ENCODE measurements at places on chromosomes 5 and 9.

DNA sequence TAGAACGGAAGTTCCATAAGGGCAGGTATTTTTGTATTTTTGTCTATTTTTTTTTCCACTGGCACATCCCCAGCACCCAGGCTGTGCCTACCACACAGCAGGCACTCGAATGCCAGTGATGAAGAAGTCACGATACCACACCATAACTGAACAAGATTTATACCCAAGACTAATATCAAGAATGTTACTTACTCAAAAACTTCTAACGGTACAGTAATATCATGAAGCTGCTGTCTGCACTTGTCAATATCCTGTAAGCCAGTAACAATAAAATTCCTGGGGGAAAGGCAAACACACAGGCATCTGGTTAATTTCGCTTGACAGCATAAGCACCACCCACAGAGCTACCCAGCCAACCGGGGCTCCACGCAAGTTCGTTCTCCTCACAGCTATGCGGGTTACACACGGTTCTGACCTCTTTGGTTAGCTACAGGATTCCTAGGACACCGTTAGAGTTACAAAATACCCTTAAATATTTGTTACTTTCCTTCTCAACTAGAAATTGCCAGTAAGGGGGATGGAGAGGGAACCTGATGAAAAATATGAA is 1.3 kb downstream of the MED10 start:
- DNase-seq = no peak

- DNase-seq = no peak
These were observed 66.2 kb downstream of the IZUMO3 start for GRCh38 chr9:24479361-24480059.

DNA sequence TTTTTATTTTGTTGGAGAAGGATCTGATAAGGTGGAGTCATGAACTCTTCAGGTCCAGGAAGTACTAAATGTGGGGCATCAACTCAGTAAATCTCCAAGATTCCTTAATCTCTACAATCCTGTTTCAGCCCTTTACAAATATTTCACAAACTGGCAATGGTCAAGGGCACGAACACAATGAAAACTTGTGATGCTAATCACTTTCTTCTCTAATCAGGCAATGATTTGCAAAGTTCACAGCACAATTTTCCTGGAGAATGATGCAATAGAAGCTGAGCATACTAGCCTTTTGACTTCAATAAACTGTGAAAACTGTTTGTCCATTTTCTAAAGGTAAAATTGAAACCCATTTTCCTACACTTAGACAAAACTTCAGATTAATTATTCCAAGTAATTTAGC is 16.9 kb downstream of the GDF9 start:
- DNase-seq = no peak

DNA sequence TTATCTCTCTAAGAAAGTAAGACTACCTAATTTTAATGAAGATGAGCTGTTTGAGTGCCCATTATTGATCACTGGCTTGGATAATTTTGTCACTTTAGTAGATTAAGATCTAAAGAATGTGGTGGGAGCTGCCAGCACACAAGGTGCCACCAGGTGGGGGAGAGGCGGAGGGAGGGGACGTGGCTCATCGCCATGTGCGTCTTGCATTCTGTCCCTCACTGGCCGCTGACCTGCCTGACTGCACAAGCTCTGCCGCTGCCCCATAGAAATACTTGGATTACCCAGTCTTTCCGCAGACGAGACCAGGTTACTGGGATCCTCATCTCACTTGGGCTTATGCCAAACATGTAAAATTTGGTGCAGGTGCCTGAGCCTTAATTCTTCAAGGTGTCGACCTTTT is 37.6 kb downstream of the RHOBTB3 start:
- DNase-seq = no peak

DNA sequence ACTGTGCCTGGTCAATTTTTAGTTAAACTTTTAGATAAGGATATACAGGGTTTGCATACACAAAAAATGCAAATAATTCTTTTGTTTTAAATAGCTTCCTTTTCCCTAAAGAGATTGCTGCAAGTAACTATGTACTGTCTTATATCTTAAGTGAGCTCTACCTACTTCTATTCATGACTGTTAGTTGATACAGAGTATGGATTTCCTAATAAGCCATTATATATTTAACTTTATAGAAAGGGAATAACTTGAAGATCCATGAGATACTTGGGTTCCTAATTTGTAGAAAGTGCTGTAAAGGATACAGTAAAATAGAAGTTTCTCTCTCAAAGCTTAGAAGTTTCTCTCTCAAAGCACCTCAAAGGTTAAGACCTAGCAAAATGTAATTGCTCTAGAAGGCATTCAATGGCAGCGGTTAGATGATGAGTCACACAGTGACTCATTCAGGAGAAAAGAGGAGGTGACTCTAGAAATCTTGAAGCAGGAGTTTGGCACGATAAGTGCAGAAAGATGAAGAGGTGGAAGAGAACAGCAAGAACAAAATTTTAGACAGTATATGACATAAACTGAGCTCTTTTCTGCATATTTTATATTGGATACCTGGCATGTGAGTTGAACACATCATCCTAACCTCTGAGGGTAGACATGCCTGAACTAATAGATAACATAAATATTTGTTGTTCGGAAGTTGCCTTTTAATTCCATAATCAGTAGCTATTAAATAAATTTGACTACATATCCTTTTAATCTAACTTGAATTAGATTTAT is 5.5 kb upstream of the DNAJC21 start:
- no peak for DNase-seq

GRCh38 chr5:15737036-15737821 is 237.2 kb downstream of the FBXL7 start:
- no peak for DNase-seq

- no peak for DNase-seq
These were observed 17.7 kb upstream of the FAM120AOS start for GRCh38 chr9:93471124-93471523.

GRCh38 chr5:14356305-14356704 is 213.2 kb downstream of the TRIO start:
- DNase-seq = no peak

DNA sequence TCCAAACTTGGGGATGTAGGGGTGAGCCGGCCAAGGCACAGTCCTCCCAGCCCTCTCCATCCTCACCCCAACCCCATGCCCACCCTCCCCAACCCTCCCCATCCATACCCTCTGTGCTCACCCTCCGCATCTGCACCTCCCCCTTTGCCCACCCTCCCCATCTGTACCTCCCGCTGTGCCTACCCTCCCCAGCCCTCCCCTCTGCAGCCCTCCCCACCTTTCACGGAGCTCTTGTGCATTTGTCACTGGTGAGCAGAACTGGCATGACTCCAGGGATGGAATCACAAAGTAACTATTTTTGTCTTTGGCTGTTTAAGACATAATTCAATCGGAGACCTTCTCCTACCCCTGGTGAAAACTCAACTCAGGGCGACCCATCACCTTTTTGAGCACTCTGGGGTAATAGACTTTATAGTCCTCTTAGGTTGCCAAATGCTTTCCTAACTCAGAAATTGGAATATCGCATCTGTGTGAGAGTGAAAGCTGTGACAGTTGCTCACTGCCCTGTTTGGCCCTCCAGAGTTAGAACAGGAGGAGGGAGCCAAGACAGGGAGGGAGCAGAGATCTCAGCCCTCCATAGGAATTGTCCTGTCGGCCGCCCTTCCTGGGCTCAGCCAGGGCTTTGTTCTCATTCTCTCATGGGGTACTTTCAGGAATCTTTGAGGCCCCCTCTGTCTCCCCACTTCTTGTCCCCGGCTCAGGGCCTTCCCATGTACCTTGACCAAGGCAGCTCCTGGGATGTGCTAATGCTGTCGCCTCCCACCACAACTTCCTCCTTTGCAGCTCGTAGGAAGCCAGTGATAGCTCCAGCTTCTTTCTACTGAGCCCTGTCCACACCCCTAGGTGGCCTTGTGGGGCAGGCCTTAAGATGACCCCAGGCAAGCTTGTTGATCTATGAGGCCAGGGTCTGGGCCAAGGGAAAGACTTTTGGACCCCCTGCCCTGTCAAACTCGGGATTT is 36.2 kb downstream of the OTULIN start:
- DNase-seq = no peak

- DNase-seq = no peak
These were observed 8.2 kb upstream of the RPS14 start for GRCh38 chr5:150457562-150458240.

DNA sequence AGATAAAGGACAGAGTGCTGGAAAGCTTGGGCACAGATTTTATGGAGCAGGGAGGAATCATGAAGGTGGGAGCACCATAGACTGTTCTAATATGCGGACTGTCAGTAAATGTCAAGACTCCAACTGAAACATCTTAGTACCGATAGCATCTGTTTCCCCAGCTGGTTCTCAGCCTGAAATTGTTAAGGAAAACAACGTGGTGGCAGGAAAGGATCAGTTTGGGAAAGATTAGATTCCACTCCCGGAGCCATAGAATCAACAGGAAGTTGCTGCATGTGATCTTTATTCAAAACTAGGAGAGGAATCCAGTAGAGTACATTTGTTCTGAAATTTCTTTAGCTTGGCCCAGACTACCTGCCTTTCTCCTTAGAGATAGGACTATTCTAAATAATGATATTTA is 559.1 kb downstream of the CSNK1G3 start:
- DNase-seq = no peak

GRCh38 chr5:169577951-169578350 is 5.6 kb upstream of the SPDL1 start:
- DNase-seq = no peak

GRCh38 chr9:99128133-99128406 is 23.2 kb downstream of the TGFBR1 start:
- no peak for DNase-seq

All from NCI-H446 treated with DMSO at 0.1 percent for 48 hours (cell line).